GM12864 (cell line): ENCODE measurements at places on chromosomes 16 and 17.

DNA sequence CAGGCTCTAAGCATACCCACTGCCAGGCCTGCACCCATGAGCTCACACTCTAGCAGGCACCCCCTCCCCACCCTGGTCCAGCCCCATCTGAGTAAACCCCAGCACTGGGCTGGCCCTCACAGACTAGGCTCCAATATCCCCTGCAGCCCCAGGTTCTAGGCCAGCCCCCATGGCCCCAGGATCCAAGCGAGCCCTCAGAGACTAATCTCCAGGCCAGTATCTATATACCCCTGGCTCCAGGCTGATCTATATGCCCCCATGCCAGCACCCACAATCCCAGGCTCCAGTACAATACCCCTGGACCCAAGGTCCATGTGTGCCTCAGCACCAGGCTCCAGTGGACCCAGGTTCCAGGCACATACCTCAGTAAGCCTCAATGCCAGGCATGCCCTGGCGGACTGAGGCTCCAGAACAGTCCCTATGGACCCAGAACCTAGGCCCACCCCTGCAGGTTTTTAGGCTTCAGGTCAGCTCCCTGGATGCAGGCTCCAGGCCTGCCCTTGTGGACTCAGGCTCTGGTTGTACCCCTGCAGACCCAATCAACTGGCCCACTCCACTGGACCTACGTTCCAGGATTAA lies 38.5 kb downstream of the POLR3E start:
- DNase-seq = no peak

GRCh38 chr16:1283996-1284616 lies 25.3 kb upstream of the UBE2I start:
- no peak for DNase-seq

- no peak for DNase-seq
Measured at GRCh38 chr17:36879027-36879426, 58.2 kb upstream of the LHX1 start.

DNA sequence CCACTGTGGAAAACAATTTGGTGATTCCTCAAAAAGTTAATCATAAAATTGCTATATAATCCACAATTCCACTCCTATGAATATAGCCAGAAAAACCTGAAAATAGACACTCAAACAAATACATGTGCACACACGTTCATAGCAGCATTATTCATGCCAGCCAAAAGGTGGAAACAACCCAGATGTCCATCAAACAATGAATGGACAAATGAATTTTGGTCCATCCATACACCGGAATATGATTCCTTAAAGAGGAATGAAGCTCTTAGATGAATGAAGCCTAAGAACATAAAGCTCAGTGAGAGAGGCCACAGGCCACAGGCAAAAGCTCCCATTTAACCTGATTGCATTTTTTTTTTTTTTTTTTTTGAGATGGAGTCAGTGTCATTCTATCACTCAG lies 114.6 kb upstream of the TNRC6C start:
- no peak for DNase-seq

GRCh38 chr17:63772801-63773271 lies 561 bp downstream of the CCDC47 start:
- DNase-seq = no peak

DNA sequence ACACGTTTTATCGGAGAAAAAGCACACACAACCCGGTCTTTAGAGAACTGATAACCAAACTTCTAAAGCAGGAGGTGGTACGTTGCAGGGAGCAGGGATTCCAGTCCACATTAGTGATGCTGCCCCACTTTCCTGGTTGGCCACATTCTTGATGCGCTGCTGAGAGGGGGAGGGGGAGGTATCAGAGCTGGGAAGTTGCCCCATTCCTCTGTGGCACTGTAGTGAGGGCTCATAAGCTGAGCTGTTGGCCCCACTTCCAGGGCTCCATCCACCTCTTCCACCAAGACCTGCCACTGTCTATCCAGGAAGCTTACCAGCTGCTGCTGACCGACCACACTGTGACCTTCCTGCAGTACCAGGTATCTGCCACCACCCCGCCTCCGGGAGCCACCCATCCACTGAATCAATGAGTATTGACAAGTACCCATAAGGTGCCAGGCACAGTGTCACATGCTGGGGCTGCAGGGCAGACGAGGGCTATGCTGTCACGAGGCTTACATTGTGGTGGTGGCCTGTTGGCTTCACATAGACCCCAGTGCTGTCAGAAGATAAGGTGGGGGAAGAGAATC lies 1.1 kb downstream of the TSEN54 start:
- DNase-seq = no peak

DNA sequence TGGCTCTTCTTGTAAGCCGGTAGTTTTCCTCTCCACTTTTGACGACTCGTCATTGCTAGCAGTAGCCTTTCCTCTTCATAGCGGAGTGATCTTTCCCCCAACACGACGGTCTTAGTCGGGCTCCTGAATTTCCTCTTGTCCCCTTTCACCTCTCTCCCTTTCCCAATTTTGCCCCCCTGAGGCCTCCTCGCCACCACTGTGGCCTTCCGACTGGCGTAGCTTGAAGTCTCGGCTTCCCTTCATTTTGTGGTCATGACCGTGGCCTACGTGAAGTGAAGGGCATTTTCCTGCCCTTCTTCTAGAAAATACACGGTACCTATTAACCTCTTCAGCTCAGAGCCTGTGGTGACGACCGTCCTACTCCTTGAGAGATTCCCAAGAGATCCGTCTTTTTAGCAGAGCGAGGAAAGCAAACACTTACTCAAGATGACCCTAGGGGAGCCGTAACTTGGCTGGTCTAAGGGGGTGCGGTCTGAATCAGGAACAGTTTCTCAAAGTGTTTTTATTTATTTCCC lies 787 bp downstream of the PRKAR1A start:
- no peak for DNase-seq

DNA sequence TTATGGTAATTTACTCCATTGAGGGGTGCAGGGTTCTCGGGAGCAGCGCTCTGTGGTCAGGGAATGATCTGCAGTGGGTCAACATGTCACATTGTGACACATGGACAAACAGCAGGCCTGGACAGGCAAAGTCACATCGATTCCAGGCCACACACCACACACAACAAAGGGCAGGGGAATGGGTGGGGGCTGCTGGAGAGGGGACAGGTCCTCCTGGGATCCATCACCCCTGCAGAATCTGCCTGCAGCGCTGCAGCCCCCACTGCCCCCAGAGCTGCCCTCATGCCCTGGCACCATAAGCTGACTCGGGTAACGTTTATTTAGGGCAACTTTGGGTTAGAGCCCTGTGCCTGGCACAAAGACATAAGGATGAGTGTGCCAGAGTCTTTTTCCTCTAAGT lies 9.1 kb downstream of the PEMT start:
- no peak for DNase-seq

DNA sequence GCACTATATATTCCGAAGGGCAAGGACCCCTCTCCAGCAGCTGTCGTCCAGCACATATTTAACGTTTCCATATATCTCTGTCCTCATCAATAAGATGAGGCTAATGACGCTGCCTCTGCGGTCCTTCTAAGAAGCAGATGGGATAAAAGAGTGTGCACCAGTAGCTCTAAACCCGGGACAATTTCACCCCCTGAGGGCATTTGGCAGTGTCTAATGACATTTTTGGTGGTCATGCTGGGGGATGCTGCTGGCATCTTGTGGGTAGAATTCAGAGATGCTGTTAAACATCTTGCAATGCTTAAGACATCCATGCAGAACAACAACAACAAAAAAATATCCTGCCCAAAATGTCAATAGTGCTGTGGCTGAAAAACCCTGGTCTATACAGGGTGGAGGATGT lies 372.9 kb downstream of the CDH13 start:
- no peak for DNase-seq

DNA sequence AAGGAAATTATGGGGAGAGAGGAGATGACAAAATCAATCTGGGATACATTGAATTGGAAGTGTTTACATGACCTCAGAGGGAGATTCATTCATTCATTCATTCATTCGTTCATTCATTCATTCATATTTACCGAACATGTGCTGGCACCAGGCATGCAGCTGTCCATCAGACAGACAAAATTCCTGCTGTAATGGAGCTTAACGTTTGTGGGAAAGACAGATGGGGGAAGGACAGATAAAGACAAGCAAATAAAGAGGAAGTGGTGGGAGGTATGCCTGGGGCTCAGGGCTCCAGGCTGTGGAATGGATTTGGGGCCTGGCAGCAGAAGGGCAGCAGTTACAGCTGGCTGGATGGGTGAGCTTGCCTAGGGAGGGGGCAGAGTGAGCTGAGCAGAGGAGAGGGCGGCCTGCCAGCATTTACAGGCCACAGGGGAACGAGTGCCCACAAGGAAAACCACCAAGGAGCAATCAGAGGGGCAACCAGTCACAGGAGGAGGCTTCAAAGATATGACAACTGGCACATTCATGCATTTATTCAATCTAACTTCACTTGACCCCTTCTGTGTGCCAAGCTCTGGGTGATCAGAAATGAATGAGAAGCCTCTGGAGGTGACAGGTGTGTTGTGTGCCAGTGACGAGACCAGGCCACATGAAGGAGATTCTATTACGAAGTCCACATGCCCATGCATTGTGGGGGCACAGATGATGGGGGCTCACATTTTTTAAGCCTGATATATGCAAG lies 48.5 kb downstream of the ARHGAP27 start:
- DNase-seq = no peak

DNA sequence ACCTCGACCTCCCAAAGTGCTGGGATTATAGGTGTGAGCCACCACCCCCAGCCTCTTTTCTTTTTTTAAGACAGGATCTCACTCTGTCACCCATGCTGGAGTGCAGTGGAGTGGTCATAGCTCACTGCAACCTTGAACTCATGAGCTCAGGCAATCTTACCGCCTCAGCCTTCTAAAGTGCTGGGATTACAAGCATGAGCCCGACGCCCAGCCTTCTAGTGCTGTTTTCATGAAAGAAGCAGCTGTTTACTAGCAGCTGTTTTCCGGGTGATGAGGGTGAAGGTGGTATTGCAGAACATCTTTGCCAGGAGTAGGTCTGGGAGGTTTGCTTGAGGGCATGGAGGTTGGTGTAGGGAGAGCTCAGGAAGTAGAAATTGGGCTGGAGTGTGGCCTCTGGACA lies 2.0 kb downstream of the ADCY7 start:
- no peak for DNase-seq

- DNase-seq = no peak
Measured at GRCh38 chr17:63699638-63700527, at the start of gene LIMD2. Gene LIMD2 (minus strand): TSS chr17:63700125. CDS start chr17:63699298, 827 bp downstream.

- no peak for DNase-seq
Measured at GRCh38 chr17:79159471-79159870, 84.8 kb downstream of the ENGASE start.

DNA sequence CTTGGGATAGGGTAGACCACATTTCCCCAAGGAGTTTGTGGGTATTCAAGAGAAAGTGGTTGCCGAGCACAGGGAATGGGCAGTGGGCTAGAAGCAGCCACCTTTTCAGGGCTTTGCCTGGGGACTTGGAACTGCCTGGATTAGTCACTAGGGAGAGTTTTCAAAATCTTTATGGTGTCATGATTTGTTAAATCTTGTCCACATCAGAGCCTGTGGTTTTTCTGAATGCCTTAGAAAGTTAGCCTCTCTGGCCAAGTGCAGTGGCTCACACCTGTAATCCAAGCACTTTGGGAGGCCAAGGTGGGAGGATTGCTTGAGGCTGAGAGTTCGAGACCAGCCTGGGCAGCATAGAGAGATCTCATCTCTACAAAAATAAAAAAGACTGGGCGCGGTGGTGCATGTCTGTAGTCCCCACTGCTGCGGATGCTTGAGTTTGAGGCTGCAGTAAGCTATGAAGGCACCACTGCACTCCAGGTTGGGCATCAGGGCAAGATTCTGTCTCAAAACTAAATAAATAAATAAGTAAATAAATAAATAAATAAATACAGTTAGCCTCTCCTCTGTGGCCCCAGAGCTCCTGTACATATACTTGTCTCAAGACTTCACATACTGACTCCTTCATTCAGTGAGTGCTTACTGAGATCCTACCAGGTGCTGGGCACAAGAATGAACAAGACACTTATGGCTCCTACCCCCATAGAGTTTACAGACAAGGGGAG lies 76.3 kb upstream of the HNF1B start:
- DNase-seq = no peak

GRCh38 chr16:521381-522210 lies 5.9 kb upstream of the CAPN15 start:
- no peak for DNase-seq
